ENCODE measurements at places on chromosomes 11 and 22. TPM values are rescaled to one million over a fixed set of nuclear protein-coding genes. Genes with fewer than 3 reads are reported as not detected.

The CD248 gene
- polyA plus RNA-seq = 54.0 TPM

DNA sequence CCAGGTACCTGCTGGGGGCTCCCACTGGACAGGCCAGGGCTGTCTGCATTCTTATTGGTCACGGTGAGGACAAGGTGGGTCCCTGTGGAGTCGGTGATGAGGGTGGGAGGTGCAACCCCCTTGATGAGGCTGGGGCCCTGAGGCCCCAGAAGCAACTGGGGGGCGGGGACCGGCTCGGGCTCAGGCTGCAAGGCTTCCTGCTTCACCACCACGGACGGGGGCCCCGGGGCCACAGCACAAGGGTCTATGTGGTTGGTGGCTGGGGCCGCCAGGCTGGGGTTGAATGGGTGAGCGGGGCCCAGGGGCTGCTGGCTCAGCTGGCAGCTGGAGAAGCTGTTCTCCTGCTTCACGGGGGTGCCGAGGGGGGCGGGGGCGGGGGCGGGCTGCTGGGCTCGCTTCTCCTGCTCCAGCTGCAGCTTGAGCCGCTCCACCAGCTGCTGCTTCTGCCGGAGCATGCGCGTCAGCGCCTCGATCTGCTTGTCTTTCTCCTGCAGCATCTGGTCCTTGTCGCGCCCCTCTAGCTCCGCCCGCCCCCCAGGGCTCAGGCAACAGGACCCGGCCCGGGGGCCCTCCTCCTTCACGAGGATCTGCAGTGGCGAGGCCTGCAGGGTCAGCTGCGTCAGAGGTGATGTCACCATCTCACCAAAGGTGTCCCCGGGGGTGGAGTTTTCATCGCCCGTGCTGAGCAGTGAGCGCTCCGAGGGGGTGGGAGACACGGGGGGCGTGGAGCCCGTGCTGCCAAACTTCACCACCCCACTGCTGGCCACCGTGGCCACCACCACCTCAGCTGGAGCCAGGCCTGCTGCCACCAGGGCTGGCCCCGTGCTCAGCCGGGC, 48.2 kb downstream of the SGSM3 start:
- DNase-seq = peak; percentile 39

The LRRC32 gene
- 65.3 TPM for polyA plus RNA-seq

The TNNT3 gene
- 5.9 TPM for polyA plus RNA-seq

DNA sequence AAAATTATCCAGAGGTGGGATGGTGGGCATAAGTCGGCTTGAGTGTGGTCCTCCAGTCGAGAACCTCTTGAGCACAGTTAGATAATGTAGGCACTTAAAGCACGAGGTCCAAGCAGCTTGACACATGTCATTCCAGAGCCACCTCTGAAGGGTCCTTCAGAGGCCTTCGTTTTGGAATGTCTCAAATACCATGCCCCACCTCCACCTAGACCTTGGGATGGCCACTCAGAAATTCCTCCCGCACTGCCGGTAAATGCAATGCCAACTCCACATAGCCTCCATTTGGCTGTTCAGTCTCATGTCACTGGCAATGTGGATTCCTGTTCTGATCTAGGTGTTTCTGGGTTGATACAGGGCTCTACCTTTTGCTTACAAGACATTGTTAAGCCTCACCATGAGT, 43.9 kb downstream of the BDNF start:
- no peak for DNase-seq

The NAV2 gene
- 38.0 TPM for polyA plus RNA-seq

DNA sequence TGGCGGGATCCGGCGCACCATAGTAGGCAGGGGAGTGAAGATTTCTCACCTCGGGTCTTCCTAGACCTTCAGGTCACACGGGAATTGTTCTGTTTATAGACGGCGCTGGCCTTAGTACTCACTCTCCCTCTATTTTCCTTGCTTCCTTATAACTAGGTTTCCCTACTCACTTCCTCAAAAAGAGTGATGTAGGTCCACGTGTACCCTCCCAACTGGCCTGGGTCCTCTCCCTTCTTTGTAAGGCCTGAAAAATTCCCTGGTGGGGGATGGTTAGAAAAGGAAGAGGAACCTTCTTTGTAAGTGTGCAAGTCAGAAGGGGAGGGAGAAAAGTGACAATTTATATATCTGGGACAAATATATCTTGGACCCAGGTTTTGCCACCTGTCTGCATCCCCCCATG, 2.9 kb upstream of the TMEM9B start:
- no peak for DNase-seq

DNA sequence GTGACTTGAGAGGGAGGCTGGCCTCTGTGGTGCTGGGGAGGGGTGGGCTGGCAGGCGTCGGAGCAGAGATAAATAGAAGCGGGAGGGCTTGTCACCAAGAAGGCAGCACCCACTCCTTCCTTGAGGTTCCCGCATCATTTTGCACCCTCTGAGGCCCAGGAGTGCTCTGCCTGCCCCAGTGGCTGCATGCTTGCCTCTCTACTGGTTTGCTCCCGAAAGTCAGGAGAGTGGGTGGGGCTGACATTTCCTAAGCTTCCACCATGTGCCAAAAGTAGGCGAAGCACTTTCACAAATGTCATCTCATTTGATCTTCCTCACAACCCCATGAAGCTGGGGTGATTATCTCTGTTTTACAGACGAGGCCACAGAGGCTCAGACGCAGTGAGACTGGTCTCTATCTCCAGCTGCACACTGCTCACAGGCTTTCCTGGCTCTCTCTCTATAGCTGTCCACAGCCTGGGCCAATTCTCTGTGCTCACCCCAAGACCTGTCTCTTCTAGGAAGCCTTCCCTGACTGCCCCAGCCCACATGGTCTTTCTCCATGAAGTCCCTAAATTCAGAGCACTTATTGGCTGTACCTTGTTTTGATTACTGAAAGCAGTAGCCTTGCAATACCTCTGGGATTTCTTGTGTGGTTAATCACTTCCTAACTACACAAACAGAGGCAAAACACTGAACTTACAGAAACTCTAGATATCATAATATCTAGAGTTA, 2.6 kb upstream of the UCP3 start:
- no peak for DNase-seq

The OR6A2 gene
- not detected for polyA plus RNA-seq

DNA sequence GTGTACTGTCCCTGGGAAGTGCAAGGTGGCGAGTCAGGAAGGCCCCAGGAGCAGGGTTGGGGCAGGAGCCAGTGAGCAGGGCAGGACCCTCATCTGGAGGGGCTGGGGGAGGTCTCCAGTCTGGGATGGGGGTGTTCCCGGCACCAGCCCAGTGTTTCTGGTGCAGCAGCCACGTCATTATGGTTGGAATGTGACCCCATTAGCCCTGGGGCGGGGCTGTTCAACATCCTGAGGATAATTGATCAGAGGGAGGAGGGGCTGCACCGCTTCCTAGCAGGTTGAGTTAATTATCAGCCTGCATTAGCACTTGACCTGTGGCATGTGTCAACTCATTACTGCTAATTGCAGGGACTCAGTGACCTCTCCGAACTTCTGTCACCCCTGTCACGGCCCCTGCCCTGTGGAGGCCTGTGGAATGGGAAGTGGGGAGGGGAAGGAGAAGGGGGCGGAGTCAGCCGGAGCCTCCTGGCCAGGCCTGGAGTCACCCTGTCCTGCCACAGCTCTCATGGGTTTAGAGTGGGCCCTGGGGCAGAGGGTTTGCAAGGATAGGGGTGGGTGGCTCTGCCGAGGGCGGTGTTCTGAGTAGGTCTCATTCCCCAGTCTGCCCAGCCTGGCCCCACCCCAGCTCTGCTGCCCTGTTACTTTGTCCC, 52.8 kb upstream of the CCDC188 start:
- no peak for DNase-seq

DNA sequence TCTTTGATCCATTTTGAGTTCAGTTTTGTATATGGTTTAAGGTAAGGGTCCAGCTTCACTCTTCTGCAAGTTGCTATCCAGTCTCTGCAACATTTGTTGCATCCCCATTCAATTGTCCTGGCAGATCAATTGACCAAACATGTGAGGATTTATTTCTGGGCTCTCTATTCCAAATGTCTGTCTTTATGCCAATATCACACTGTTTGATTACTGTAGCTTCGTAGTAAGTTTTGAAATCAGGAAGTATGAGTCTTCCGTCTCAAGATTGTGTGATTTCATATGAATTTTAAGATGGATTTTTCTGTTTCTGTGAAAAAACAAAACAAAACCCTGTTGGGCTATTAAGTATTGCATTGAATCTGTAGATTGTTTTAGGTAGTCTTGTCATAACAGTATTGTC, 17.0 kb downstream of the APLP2 start:
- DNase-seq = no peak

DNA sequence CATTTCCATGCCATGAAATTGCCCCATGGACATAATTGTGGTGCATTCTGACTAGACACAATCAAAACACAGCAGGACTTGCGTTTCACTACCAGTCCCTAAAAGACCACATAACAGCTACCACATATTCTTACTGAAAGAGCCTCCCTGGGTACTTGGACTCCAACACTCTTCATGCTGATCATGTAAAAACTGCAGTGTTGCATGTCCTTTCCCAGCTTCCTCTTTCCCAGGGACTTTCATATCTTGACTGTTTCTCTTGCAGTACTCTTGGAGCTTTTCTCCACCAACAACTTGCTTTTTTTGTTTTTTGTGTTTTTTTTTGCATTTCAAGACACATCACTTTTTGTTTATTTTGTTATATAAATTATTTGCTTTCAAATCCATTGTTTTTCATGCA, 22.9 kb downstream of the MS4A6E start:
- DNase-seq = no peak

The CCDC73 gene
- 0.26 TPM for polyA plus RNA-seq

DNA sequence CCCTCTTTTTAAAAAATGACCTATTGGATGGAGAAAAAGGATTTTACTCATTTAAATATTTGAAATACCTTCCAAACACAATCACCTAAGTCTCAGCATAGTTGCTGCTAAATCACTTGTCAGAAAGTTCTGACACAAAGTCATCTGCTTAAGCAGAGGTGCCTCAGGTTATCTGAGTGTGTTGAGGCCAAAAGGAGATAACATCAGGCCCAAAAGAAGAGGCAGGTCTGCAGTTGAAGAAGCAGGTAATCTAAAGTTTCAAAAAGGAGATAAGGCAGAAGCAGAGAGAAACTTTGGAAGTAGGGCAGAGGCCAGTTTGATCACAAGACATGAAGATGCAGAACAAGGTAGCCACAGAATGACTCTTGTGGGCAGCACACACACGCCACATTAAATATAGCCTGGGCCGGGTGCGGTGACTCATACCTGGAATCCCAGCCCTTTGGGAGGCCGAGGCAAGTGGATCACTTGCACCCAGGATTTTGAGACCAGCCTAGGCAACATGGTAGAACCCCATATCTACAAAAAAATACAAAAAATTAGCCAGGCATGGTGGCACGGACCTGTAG, 175.7 kb upstream of the API5 start:
- DNase-seq = no peak

The USP2 gene
- polyA plus RNA-seq = 8.7 TPM

- DNase-seq = no peak
Measured at GRCh38 chr11:76371170-76371569, 9.8 kb downstream of the THAP12 start.

The CAT gene
- polyA plus RNA-seq = 165 TPM

DNA sequence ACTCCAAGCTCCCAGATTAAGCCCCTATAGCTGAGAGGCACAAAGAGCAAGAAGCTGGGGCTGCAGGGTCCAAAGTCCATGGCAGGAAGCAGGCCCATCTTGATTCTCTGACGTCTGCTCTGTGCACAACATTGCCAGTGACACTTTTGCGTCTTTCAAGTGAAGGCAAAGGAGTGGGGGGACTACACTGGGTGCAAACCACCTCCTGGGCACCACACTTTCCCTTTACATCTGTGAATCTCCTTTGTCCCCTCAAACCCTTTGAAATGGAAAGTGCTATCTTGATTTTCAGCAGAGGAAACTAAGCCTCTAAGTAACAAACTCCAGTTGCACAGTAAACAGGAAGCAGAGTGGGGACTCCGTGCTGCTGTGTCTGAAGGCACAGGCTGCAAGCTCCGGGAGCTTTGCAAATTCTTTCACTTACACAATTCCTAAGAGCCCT, 428.0 kb downstream of the LARGE1 start:
- no peak for DNase-seq

The OR8G5 gene
- polyA plus RNA-seq = not detected

- no peak for DNase-seq
Measured at GRCh38 chr11:119876841-119877240, 147.8 kb upstream of the NECTIN1 start.

DNA sequence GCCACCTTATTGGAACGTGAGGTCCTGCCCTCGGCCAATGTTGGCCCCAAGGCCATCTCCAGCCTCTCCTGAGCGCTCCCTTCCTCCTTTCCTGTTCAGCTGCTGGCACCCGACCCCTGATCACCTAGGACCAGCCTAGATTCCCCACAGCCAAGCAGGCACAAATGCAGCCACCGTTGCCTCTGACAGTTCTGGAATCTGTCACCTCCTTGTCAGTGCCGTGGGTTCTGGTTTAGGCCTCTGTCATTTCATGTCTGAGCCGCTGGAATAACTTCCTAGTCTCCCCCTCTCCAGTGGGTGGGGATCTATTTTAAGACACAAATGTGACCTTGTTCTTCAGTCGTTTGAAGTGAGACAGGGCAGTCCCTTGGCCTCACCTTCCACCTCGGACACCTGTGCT, 29.7 kb downstream of the FADS3 start:
- no peak for DNase-seq

- DNase-seq = no peak
Measured at GRCh38 chr11:69040581-69041260, 8.0 kb upstream of the TPCN2 start.

GRCh38 chr11:96293598-96294021, 49.4 kb downstream of the MAML2 start:
- DNase-seq = no peak

The MAJIN gene
- polyA plus RNA-seq = 1.2 TPM

DNA sequence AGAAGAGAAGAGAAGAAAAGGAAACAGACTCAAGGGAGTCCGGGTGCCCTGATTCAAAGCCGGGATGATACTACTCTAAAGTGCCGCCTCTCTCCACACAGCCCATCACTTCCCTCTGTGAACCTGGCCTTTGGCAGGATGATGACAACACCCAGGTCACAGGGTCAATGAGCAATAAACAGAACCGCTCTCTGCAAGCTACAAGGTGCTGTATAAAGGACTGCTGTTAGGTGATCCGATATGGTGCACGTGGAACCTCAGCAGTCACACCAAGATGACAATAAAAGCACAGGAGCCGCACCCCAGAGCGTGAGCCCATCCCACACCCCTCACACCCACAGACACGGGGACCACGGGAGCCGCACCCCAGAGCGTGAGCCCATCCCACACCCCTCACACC, 10.7 kb downstream of the TTLL1 start:
- DNase-seq = no peak

The C11orf65 gene
- polyA plus RNA-seq = 2.3 TPM

DNA sequence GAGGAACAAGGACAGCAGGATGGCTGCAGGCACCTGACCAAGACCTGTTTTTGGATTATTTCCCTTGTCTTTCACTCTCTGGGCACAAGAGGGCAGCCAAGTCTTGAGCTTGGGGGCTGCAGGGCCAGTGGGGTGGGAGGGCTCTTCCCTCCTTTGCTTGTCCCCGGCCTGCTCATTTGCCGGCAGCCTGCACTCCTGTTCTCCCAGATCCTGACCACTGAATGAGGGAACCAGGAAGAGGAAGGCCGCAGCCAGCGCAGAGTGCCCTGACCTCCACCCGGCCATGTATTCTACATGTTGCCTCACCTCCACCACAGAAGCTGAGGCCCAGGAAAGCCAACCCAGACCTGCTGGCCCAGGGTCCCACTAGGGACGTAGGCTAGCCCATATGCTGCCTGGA, 15.5 kb upstream of the NNMT start:
- DNase-seq = peak; percentile 33
